Neural crest cell (in vitro differentiated cells): ENCODE measurements at places on chromosomes 12 and 14. TPM values are rescaled to one million over a fixed set of nuclear protein-coding genes. Genes with fewer than 3 reads are reported as not detected.

ASPG gene
- not detected in 2 replicates for total RNA-seq

TAS2R46 gene
- 0.43 and 0.89 TPM in 2 replicates for total RNA-seq

CMA1 gene
- total RNA-seq: not detected in 2 replicates

CCDC177 gene
- total RNA-seq: 7.5 and 7.7 TPM in 2 replicates

DNA sequence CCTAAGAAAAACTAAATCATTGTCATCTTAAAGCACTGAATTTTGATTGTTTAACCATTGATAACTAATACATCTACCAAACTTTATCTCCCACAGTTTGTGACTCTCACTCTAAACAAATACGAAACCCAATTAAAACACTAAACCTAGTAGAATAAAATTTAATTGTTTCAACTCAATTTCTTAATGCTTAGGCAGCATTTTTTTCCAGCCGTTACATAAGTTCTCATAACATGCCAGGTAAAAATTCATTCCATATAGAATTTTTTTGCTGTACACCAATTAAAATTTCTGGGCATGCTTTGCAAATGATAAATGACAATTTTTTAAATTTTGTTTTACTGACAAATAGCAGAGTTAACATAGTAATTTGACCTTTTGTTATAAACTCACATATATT lies 658.2 kb upstream of the FLRT2 start:
- DNase-seq: no peak

GRCh38 chr12:37546206-37546605 lies 770.4 kb upstream of the ALG10B start:
- no peak for DNase-seq

- no peak for DNase-seq
These were observed 17.2 kb downstream of the ADGRD1 start for GRCh38 chr12:130970908-130971233.

DNA sequence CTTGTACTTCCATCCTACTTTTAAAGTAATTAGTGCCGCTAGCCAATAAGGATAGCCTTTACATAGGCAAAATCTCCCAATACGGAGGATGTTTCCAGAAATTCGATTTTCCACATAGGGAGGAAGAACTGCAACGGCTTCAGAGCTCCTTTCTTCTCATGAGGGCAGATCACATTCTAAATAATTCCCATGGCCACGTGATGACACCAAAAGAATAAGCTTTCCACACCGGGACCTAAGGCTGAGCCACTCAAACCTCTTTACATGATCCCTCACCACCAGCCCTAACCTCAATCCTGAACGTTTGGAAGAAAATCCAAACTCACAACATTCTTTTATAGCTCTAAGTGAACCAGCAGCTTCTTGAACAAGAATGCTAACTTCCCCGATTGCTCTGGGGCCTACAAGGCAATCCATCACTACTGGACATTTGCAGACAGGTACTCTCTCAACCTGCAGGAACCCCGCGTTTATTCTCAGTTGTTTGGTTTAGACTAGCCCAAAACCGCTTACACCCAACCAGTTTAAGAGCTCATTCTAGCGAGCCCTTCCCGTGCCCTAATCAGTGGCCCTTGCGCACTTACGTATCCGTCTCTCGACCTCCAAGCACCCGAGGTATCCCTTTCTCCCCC lies 884 bp downstream of the CAPRIN2 start:
- no peak for DNase-seq

- DNase-seq: no peak
These were observed 429.9 kb downstream of the DAD1 start for GRCh38 chr14:22159099-22159498.

DNA sequence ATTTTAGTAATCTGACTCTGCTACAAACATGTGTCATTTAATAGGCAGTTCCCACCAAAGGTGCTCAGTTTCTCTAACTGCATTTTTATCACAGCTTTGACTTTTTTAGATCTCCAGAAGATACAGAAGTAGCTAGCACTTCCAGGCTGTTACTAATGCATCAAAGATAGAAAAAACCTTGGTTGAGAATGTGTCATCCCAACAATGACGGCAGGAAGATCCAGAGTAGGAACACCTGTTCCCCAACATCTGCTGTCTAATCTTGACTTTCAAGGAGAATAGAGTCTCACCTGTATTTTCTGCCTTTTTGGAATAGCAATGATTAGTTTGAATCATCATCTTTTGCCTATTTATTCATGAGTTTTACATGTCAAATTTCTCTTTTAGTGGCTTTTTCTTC lies 45.0 kb downstream of the ARMH4 start:
- no peak for DNase-seq

DNA sequence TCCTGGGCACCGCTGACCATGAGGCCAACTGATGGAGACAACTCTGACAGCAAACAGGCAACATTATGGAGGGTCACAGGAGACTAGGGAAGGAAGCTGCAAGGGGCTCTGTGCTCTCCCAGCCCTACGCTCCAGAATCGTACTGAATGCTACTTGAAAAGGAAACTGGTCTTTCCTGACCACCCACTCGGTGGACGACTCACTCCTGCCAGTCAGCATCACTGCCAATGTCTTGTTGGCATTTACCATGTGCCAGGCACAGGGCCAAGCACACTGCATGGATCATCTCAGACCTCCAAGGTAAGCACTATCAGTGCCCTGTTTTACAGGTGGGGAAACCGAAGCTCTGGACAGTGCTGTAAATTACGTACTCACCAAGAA lies 38.0 kb downstream of the CCDC85C start:
- DNase-seq: no peak
